ENCODE measurements at places on chromosomes 2 and 18.

DNA sequence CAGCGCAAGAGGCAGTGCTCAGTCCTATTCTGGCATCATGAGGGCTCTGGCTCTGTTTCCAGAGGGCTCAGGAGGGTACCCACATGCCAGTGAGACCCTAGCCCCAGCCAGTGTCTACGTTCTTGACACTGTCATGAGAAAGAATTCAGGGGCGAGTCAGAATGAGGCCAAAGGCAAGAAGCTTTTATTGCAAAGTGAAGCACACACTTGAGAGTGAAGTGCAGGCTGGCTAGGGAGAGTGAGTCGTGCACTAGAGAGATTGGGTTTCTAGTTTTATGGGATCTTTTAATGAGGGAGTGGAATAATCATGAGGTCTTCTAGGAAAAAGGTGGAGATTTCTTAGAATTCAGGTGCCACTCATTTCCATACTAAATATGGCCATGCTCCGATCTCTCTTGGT is 164.1 kb downstream of the DCDC2C start:
- no peak for DNase-seq

DNA sequence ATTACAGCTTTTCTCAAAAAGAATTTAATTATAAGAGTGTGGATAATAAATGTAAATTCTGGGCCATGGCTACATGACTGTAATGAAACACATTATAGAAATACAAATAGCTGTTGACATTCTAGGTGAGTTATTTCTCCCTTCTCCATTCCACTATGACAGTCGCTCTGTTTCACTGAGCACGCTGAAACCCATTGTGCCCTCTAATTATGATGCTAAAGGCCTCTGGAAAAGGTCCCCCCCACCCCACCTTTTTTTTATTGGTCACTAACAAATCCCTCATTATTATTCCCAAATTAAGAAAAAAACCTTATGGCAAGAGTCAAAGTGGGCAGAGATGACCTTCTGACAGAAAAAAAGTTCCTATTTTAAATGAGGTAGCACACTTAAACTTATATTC is 285.0 kb upstream of the SIX3 start:
- no peak for DNase-seq

DNA sequence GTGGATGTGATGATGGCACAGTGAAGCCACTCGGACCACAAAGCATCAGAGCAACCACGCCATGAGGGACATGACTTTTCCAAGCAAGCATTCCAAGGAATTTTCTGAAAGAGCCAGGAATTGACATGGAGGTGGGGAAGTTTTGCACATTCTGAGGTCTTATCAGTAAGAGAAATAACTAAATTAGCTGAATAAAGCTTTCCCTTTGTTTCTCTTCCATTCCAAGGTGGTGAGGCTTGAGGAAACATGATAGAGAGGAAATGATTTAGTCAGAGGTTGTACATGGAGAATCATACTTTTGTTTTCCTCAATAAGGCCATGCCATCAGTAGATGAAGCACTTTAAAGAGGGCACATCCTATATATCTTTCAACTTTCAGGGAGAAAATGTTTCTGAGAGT is 115.7 kb upstream of the MMADHC start:
- DNase-seq, result no peak

DNA sequence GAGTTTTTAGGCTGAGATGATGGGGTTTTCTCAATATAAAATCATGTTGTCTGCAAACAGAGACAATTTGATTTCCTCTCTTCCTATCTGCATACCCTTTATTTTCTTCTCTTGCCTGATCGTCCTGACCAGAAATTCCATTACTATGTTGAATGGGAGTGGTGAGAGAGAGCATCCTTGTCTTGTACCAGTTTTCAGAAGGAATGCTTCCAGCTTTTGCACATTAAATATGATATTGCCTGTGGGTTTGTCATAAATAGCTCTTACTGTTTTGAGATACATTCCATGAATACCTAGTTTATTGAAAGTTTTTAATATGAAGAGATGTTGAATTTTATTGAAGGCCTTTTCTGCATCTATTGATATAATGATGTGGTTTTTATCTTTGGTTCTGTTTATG is 181.8 kb downstream of the GBX2 start:
- no peak for DNase-seq

DNA sequence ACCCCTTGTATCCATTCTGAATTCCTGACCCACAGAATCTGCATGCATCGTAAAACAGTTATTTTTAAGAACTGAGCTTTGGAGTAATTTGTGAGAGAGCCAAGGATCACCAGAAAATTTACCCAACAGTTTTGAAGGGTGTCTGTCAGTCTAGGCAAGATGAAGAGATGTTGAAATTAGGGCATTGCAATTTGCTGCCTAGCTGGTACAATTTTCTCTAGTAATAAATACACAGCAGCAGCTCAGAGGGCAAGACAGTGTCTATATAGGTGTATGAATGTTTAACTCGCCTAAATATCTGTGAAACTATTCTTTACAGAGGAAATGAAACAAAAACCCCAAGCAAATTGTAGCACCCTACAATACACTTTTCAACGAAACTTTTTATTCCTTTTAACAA is 377.8 kb upstream of the POU3F3 start:
- no peak for DNase-seq

DNA sequence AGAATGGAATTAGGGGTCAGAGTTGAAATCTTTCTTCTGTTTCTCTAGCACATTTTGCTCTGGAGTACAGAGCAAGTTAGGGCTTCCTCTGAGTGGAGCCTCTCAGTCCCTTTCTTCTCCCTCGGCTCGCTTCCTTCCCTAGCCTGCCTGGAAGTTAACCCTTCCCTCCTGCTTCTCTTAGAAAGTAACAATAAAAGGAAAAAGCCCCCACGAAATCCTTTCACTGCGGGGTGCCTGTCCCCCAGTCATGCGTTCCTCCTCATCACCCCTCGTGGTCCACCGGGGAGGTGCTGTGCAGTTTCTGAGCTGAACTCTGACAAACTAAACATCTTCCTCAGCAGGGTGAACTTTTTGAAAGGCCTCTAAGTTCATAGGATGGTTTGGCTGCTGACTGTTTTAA is 2.0 kb downstream of the IGFBP2 start:
- no peak for DNase-seq

GRCh38 chr2:174117951-174118930 is 130.1 kb downstream of the OLA1 start:
- DNase-seq, result no peak

Measured in stimulated activated CD4-positive, alpha-beta T cell treated with anti-CD3 and anti-CD28 coated beads, TNF-alpha, amount 100 ng/mL, for 4 hours (primary cell).